Keratinocyte (primary cell): ENCODE measurements at places on chromosomes 11 and 22.

- no peak for DNase-seq
Observed at GRCh38 chr22:41911001-41911611, 3.8 kb downstream of the SHISA8 start.

GRCh38 chr11:95254716-95255115 is 23.7 kb upstream of the SESN3 start:
- no peak for DNase-seq

DNA sequence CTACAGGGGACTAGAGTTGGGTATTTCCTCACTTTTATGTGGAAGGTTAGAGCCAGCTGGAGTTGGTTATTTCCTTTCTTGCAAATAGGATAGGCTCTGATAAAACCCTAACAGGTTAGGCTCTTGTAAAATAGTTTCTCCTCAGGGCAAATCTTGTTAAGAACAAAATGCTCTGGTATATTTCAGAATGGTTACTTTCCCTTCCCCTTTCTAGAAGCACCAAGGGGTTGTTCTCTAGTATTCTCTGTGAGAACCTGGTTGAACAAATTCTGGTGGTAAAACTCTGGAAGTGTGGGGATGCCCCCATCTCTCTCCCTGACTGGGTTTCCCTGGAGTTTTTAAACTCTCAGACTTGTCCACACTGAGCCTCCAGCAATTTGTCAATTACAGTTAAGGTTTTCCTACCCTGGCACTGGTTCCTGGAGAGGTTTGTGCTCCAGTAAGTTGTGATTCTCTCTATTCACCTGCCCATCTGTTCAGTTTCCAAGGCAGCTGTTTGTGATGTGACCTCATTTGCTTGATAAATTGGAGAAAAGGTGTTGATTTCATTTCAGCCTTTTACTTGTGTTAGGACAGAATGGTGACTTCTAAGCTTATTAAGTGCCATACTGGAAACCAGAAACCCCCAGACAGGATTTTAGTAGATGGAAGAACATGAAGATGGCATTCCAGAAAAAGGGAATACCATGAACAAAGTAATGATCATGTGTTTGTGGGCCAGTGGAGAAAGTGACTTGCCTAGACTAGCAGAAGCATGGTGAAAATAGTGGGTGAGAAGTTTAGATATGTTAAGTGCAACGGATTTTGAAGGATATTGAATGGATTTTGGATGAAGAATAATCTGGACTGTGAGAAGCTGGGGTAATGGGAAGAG is 64.6 kb downstream of the EXT2 start:
- DNase-seq: no peak

GRCh38 chr11:16999116-16999515 is 15.1 kb downstream of the PLEKHA7 start:
- DNase-seq: no peak

- DNase-seq: no peak
Observed at GRCh38 chr22:30335236-30335635, 8.5 kb upstream of the TBC1D10A start.

GRCh38 chr11:64384981-64385944 is 26.3 kb downstream of the RPS6KA4 start:
- DNase-seq: no peak

- DNase-seq: no peak
Observed at GRCh38 chr11:69560141-69560790, 78.8 kb downstream of the LINC01488 start.

- no peak for DNase-seq
Observed at GRCh38 chr11:114321621-114322257, 25.5 kb downstream of the NNMT start.

DNA sequence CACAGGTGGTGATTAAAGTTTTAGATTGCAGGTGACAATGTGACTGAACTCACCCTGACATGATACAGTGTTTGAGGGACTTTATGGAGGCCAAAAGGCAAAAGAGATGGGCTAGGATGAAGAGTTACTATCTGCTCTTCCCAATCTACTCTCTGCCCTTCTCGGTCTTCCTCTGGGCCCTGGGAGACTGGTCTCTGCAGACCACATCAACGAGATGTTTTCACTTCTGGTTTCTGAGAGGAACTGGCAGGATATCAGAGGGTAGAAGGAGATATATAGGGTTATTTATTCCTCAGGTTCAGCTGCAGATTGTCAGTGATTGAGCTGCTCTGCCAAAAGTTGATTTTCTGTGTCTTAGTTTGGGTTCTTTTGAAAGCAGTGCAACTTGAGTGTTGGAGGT is 32.4 kb upstream of the CD44 start:
- DNase-seq: no peak

DNA sequence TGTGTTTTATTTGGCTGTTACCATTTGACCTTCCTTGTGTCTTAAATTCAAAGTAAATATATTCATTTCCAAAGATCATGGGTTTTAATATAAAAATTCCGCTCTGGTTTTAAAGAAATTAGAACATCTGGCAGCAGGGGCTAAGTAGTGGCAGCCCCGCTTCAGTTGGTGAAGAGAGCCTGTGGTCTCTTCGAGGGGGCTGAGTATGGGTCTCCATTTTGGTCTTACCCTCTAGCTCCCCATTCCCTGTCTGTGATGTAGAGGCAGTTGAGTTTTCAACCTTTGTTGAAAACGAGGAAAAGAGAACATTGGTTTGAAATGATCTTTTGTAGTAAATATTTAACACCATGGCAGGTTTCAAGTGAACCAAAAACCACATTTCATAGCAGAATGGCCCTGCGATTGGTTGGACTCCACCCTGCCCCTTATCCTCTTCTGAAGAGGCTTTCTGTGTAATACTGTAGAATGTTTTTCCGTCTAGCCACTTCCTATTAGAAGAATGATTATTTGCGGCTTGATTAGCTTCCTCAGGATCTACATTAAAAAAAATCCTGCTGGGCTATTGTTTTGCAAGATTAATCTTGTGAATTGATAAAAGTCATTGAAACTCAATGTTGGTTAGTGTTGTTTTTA is 17.7 kb downstream of the APLP2 start:
- DNase-seq: no peak

DNA sequence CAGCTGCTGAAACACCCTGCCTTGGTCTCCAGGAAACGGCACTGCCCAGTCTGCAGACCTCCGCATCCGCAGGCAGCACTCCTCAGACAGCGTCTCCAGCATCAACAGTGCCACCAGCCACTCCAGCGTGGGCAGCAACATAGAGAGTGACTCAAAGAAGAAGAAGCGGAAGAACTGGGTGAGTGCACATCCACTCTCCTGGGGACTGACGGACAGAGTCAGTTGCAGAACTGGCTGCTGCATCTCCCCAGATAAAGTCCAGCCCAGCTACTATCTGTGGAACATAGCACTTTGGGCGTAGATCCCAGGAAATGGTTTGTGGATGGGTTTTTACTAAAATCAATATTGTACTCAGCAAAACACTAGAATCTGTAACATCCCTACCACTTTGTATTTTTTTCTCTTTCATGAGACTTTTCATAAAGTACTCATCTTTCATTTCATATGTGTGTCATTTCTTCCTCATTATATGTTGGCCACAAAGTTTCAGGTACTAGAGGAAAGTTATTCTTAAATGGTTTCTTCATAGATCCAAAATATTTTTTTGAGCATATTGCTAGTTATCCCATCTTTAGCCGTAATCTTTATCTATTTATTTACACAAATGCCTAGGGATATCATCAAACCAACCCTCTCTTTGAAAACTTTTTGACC is 80.1 kb downstream of the DBX1 start:
- no peak for DNase-seq

DNA sequence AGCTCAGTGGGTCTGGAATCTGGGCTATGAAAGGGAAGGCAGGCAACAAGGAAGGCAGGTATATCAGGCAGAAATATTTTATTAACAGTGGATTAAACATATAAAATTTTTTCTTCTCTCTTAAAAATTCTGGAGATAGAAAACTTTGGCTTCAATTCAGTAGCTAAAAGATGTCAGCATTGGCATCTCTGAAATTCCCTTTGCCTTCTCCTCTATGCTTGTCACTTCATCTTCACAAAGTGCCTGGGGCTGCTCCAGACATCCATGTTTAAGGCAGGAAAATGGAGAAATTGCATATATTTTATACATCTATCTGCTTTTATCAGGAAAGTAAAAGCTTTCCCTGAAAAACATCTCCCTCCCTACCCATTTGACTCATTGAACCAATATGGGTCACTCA is 894.1 kb upstream of the API5 start:
- DNase-seq: no peak

GRCh38 chr11:73392108-73393010 is 16.2 kb downstream of the RELT start:
- no peak for DNase-seq

GRCh38 chr22:19911540-19912270 is 29.9 kb upstream of the COMT start:
- DNase-seq: no peak

DNA sequence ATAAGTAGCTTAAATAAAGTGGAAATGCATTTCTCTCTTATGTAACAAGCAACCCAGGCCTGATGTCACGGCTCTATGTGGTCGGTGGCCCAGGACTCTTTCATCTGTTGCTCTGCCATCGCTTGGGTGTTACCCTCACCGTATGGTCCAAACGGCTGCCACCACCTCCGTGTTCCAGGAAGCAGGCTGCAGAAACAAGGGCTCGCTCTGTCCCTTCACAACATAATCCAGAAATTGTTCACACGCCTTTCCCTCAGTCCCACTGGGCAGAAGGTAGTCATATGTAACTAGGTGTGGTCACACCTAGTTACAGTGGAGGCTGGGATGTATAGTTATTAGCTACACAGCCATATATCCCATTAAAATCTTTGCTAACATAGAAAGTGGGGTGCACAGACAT is 421.0 kb downstream of the SOX6 start:
- DNase-seq: no peak

- no peak for DNase-seq
Observed at GRCh38 chr22:40533712-40534378, 102.7 kb downstream of the MRTFA start.

DNA sequence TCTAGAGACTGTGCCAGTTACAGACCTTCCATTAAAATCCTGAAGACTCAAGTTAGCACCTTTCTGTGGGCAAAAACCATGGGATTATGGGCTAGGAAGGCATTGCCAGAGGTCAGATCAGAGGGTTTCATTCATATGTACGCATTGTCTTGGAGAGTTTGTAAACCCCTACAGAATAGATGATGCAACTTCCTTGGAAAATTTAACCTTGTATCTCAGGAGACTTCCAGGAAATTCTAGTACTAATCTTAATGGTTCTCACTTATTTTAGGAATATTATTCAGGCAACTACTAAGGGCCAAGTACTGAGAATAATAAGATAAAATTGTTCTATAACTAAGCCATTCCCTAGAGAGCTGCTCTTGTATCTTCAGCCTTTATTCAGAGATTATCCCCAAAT is 6.9 kb downstream of the OLFML1 start:
- no peak for DNase-seq

- DNase-seq: no peak
Observed at GRCh38 chr11:90512846-90513245, 290.0 kb upstream of the CHORDC1 start.

- DNase-seq: no peak
Observed at GRCh38 chr11:106295974-106296373, 218.5 kb downstream of the AASDHPPT start.

DNA sequence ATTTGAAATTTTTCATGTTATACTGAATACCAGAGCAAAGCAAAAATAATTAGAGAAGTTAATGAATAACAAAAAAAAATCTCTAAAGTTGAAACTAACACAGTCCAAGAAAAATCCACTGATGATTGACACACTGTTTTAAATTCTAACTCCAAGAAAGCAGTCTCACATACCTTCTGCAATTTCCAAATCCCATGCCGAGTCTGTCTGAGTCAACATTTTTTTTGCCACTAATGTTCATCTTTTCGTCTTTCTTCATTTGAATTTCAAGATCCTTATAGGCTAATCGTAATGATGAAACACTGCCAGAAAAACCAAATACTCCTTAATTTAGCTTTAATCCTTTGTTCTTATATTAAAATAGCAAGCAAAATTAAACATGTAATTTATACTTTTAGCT is 39.5 kb downstream of the ARFGAP3 start:
- DNase-seq: no peak

GRCh38 chr11:10204021-10204420 is 90.0 kb downstream of the SBF2 start:
- no peak for DNase-seq

DNA sequence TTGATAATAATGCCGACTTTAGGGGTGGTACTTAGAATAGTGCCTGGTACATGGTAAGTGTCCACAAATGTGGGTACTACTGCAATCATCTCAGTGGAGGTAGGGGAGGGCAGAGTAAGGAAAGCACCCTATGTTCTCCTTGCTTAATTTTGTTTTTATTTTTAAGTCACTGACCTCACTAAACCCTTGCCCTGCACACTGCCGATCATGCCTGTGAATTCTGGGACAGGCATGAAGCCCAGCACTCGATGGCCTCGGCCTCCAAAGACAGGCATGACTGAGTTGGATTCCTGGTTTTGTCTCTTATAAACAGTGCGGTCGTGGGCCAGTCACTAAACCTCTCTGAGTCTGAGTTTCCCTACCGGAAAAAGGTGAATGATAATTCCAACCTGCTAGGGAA is 6.9 kb downstream of the LGALS12 start:
- DNase-seq: no peak

DNA sequence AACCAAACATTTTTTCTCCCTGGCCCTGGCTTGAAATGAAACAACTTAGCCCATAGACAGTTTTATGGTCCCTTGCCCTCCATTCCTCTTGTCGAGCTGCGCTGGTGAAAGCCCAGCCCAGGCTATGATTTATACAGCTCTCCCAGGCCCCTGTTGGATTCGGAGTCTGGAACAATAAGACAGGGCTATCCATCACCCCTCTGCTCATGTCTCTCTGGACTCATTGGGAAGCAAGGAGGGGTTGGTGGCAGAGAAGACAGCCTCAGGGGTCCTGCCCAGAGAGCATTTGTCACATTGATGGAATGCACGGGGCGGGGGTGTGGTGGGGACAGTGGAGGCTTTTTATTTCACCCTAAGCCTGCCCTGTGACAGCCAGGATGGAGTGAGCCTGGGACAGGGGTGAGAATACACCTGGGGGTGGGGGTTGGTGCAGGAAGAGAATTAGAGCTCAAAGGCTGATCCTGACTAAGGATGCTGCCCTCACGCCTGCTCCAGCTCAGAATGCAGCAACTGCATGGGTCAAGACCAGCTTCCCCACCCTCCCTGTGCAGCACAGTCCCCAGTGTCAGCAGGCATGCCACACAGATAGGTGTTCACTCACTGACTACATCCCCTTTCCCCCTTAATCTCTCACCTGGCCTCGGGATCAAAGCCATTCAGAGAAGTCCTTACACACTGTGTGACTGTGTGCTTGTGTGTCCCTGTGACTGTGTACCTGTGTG is 10.0 kb upstream of the PKNOX2 start:
- DNase-seq: no peak
